ENCODE measurements at places on chromosomes 11 and 22.

GRCh38 chr11:111606986-111607385, 4.7 kb downstream of the SIK2 start:
- no peak for DNase-seq

GRCh38 chr11:10386361-10386760, 68.7 kb upstream of the AMPD3 start:
- DNase-seq = no peak

GRCh38 chr11:105696000-105696399, 86.1 kb downstream of the GRIA4 start:
- no peak for DNase-seq

GRCh38 chr11:69700278-69701140, 3.3 kb downstream of the FGF19 start:
- no peak for DNase-seq

GRCh38 chr11:15695096-15695721, 580.5 kb downstream of the INSC start:
- DNase-seq = no peak

DNA sequence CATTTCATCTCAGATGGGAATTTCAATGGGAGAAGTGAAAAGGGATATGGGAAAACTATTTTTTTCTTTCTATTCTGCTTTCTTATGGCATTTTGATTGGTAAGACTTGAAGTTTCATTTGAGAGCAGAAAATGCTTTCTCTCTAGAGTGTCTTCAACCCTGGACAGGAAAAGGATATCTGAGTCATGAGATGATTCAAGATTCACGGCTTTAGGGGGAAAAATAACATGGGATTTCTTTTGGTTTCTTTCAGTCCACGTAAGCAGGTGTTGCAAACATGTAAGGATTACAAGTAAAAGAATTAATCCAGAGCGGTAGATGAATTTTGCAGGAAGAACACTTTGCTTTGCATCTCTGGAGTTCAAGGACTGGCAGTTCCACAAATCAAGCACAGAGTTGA, 1001.0 kb upstream of the TENM4 start:
- DNase-seq = no peak

DNA sequence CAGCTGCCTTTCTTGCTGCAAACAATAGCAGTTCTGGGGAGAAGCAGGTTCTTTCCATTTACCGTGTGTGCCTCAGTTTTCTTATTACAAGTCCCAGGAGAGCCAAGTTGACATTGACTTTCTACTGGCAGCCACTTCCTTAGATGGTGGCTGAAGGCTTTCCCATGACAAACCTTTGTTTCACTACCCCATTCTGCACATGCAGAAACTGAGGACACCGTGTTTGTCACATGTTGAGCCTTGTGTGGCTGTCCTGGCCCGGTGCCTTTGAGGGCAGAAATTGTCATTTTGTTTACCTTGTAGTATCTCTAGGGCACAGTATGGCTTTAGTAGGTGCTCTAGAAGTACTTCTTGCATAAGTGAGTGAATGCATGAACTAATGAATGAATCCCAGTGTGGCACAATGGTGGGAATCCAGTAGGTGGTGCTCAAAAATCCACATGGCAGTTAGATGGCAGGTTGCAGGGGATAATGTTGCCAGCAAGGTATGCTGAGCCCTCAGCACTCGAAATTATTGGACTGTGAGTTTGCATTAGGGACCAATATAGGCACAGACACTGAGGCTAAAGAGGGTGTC, 101.6 kb downstream of the CSNK2A3 start:
- no peak for DNase-seq

- no peak for DNase-seq
Observed at GRCh38 chr22:29136782-29137700, 64.2 kb downstream of the KREMEN1 start.

GRCh38 chr11:12269446-12270214, 107.7 kb upstream of the PARVA start:
- DNase-seq = no peak

DNA sequence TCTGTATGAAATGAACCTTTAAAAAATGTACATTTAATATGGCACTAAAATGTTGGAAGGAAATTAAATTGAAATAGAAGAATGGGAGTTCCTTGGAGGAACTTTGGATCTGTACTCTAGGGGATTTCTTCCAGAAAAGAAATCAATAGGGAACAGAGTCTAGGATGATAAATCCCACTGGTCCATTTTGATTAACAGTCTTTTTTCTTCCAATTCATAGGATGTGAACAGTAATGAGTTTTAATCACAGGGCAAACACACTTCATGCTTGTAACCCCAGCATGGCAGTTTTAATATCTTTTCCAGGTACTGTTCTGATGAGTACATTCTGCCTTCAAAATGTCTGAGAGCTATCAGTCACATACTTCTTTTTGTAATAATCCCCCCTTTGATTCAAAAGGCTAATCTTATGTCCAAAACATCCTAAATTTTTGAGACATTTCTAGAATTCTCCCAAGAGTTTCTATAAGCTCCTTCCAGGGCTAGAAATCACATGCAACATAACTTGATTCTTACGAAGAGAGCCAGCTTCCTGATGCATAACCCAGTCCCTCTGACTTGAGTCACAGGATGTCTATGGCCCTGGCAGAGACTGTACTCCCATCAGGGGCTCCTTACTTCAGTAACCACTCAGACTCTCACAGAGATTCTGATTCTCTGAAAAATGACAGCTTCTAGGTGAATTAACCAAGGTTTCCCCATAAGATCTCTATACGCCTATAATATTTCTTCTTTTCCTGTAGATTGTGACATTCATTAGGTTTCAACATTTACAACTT, 112.9 kb downstream of the SLC36A4 start:
- DNase-seq = no peak

DNA sequence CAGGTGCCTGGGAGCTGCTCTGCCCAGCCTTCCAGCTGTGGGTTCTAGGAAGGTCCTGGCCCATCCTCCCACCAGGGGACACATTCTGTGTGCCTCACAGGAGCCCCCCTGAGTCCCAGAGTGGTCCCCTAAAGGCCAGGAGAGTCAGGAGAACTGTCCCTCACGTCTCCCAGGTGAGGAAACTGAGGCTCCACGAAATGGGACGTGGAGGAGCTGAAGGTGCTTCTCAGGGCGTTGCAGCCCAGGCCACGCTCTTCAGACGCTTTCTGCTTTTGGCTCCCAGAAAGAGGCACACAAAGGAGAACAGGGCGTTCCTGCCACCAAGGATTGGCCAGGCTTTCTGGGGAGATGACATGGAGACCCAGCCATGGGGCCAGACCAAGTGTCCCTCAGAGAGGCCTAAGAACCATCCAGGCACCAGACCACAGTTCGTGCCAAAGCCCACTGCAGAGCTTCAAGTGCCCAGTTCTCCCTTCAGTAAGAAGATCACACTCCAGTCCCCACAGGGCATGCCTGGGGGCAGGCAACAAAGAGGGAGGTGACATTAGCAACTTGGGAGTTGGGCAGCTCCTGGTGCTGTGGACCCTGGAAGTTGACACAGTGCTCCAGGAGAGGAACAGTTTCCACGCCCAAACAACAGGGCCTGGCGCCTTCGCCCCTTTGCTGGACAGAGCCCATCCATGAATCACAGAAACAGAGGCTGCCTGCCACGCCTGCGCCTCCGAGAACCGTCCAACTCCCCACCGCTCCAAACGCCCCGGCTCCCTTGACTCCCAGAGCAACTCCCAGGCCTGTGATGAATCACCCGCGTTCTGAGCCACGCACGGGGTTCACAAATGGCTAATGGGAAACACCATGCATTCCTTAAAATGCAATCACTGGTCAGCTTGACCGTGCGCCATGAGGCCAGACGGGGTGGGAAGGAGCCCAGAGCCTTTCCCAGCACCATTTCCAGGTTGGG, 589.2 kb downstream of the BRD1 start:
- DNase-seq = no peak
